Thoracic aorta (tissue), 2 donors: ENCODE measurements at places on chromosomes 5 and 9.

GRCh38 chr5:143433670-143434069 is 30.2 kb upstream of the NR3C1 start:
- no peak for DNase-seq

GRCh38 chr9:99666571-99666970 is 155.1 kb upstream of the NR4A3 start:
- no peak for DNase-seq

DNA sequence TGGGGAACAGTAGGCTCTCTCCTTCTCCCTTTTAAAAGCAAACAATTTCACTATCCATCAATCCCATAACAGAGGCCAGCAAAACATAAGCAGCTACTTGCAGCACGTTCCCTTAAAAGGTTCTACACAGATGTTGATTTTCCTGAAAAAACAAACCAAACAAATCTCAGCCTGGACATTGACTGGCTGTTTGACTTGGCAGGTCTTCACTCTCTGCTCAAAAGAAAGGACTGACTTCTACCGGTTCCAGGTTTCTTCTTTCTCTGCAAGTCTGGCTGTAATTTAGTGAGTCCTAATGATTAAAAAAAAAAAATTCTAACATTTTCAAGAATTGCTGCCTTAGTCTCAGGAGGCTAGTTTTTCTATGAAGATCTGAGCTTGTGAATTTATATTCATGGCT is 203.1 kb upstream of the EFNA5 start:
- DNase-seq: no peak

GRCh38 chr5:149063896-149064478 is 1.1 kb upstream of the SH3TC2 start:
- no peak for DNase-seq

- no peak for DNase-seq
These were observed 102.2 kb upstream of the GNA14 start for GRCh38 chr9:77750284-77750683.

DNA sequence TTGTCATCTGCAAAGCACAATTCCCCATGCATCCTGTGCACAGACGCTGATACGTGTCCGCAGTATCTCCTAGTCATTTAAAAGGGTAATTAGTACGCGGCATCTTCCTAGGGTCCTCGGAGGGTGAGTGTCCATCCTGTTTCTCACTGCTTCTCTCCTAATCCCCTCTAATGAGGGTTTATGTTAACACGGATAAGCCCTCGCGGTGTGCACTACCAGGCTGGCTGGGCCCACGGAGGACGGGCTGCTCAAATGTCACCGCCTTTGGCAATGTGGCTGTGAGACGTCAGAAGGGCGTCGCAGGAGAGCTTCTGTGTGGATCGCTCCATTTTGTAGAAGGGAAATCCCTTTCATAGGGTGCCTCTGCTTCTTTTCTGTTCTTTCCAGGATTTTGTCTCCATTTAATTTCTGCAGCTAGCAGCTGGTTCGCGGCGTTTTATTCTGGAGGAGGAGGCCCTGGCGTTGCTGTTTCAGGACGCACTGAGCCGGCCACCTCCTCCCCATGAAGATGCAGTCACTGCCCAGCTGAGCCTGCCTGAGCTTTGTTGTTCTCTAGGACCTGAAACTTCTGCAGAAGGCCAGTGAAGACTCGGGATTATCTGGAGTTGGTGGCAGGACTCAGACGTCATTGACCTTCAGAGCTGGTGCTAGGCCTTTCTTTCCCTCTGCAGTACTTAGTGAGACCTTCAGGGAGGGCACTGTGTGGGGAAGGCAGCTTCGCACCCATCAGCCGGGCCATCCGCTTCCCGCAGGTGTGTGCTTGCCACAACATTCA is 326.1 kb upstream of the IRX1 start:
- no peak for DNase-seq

DNA sequence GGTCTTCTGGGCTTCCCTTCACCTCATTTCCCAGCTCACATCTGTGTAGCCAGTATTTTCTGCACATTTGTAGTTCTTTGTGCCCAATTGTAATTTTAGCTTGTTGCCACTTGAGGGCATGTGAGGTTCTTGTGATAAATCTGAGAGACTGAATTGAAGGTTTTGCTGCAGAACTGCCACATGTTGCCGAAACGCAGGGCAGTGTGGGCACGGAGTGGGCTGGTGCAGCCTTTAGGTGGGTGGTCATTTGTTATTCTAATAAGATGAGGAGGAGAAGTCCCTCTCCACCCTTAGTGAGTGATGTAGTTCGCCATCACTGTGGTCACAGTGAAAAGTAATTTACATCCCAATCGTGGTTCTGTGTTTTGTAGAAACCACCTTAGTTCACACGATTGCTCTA is 21.2 kb downstream of the OTULIN start:
- no peak for DNase-seq

DNA sequence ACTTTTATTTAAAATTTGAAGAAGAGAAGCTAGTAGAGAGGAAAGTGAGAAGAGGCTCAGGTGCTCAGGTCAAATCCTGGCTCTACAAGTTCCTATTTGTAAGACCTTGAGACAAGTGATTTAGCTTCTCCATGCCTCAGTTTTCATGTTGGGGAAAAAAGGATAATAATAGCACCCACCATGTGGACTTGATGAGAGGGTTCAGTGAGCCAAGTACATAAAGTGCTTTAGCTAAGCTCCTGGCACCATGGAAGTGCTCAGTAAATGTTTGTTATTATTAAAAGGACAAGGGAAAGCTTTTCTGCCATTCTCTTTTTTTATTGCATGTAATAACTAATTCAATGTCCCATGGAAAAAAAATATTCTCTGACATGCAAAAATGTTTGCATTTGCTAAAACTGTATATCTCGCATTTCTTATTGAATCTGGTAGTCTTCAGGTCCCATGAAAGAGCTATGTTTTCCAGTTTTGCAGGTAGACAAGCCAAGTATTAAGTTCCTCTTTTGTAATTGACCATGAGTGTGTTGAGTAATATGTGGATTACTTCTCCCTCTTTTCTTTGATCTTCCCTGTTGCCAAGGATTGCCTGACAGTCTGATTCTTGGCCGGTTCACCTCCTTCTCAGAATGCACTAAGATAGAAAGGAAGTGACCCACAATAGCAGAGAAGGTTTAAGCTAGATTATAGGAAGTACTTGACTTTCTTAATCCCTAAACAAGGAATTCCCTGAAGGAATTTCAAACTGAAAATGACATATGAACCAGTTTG is 45.6 kb upstream of the TRIM32 start:
- no peak for DNase-seq

DNA sequence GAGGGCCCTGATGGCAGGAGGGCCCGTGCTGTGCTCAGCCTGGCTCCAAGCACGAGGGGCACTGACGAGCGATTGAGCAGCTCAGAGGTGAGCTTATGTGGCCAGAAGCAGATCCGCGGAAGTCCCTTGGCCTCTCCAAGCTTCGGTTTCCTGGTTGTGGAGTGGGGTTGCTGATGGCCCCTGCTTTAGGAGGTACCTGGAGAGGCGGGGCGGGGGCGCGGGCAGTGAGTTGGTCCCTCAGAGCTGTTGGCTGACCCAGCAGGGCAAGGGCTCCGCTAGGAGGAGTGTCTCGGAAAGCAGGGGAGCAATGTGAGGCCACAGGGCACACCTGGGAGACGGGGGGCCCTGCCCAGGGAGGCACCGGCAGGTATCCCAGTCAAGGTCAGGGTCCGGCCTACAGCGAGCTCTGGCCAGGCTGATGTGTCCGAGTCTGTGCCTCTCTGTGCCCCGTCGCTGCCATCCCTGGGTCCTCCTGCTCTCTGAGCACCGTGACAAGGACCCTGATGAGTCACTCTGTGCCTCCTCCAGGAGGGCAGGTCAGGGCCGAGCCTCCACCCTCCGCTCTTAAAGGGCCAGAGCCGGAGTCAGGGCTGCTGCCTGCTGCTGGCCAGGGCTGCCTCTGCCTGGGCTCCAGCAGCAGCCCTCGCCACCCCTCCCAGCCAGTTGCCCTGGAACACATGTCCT is 14.8 kb downstream of the NCS1 start:
- no peak for DNase-seq

DNA sequence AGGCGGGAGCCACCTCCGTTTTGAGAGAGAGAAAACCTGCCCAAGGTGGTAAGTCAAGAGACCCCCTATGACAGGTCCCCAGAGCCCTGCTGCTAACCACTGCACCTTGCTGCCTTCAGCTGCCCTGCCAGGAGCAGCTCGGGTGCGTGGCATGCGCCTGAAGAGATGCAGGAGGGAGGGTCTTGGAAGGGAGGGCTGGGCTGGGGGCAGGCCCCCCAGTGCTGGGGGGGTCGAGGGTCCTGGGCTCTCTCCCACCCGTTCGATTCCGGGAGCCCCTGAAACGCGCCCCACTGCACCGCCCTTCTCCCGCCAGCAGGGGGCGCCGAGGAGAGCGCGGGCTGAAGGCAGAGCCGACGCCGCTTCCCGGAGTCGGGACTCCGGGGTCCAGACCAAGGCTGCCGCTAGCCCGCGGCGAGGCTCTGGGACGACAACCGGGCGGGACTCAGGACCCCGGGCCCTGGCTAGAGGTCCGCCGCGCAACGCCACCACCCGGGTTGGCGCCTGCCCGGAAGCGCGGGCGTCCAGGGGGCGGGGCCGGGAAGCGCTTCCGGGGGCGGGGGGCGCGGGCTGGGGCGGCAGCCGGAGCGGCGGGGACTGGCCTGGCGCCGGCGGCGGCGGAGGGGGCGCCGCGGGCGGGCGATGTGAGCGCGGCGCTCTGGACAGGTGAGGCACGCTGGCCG is at the start of gene ZBTB34:
ZBTB34 (plus strand) TSS at position 563 of the 680 bp plus-strand sequence. CDS start 18,761 bp downstream, outside the sequence.
- DNase-seq: no peak

DNA sequence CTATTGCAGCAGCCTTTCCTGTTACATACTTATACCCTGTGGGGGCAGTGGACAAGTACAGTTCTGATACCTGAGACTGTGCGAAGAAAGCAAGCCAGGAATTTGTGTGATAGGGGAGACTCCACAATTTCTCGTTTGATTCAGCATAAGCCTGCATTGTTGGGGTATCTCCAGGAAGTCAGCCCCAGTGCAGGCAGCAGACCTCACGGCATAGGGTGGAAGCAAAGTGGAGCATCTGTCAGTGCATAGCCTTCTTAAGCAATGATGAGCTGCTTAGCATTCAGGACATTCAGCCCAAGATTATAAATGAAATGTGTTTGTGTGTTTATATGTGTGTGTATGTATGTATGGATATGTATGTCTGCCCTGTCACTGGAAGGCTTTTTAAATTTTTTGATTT is 157.0 kb downstream of the SH3GL2 start:
- DNase-seq: no peak

DNA sequence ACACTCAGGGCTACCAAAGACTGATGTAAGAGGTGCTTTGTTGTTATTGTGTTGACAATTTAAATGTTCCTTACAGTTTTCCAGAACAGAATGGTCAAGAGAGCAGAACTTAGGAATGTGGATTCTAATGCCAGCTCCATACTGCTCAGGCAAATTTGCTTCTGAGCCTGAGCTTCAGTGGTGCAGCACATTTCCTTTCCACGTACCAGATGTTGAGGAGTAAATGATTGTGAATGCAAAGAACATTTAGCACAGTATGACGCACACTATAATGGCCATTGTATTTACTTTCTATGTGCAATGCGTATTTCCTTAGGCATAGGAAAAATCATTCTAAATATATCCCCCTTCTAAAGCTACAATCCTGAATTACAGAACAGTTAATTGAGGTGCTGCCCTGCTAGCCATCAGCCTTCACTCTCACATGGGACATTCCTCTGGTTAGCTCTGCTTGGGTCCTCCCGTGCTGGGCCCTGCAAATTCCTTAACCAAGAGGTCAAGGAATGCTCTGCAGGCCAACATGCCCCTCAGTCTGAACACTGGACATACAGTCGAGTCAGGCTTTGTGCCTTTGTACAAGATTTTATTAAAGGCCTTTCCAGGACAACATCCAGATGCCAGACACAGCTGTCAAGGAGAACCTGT is 21.1 kb upstream of the TMEM174 start:
- DNase-seq: no peak

DNA sequence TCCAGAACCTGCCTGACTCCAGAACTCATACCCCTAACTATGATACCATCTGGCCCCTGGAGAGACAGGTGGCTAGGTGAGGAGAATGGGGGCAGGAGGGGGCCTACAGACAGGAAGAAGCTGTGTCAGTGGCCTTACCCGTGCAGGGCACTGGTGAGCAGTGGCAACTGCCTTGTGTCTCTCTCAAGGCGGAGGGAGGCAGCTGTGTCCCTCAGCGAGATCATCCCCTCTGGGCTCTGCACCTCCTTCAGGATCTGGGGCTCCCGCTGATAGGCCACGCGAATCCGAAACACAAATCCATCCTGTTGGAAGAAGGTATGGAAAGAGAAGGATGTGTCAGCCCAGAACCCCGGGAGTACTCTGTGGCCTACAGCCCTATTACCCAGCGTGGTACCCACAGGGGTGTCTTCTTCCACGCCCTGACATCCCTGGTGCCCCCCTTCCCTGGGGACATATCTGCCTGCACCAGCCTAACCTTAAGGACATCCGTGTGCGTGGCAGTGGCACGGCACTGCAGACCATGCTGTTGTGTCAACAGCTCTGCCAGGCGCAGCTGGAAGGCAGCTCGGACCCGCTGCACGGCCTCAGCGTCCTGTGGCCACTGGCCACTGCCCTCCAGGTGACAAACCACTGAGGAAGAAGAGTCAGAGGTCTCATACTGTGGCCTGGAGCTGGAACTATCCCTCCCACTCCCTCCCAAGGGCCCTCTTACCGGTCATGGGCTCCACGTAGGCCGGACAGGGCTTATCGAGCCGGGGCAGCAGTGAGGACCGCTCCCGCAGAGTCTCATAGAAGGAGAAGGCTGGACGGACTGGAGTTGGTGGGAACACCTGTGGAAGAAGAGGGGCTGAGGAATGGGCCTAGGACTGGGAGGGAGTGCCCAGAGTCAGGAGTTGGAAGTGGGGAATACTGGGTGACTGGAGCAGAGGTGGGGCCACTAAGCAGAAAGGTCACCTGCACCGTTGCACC is 7.8 kb downstream of the NOL6 start:
- DNase-seq: no peak

DNA sequence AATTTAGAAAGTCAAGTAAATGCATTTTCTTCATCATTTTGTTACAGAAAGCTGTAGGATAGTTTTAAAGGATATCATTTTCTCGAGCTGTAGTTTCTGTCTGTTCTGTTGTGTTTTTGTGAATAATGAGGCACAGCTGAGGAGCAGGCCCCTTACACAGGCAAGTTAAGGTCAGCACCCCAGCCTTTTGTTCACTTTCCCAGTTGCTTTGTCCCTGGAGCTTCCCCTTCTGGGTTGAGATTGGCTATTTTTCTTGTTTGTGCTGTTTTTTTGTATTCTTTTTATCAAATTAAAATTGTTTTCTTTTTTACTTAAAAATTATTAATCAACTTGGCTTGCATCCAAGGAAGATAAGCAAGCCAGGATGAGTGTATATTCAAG is 213.8 kb upstream of the ACTBL2 start:
- no peak for DNase-seq

GRCh38 chr5:141476132-141476911 is 556 bp downstream of the PCDHGC3 start:
- no peak for DNase-seq

DNA sequence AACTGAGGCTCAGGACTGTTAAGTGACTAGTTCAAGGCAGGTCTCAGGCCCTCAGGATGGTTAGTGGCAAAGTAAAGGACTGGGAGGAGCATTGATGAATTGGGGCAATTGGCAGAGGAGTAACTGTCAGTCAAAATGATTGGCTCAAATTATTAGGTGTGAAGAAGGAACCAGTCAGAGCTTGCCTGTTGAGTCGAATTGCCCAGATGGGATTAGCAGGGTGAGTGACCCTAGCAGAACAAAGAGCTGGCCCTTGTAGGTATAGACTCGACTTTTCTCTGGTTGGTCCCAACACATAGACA is 2.6 kb upstream of the NSD1 start:
- DNase-seq: no peak
